Activated B cell treated with CpG ODN at 0.5 μM for 24 hours (primary cell): ENCODE measurements at places on chromosomes 7 and 10. TPM values are rescaled to one million over a fixed set of nuclear protein-coding genes. Genes with fewer than 3 reads are reported as not detected.

GRCh38 chr10:89043052-89043451 lies 52.5 kb downstream of the FAS start:
- no peak for DNase-seq
- H3K36me3 ChIP-seq: no peaks in the 10 kb centered on the region
- H3K27ac ChIP-seq: no peak overlapping the region
- no peak overlapping the region for H3K4me3 ChIP-seq

DNA sequence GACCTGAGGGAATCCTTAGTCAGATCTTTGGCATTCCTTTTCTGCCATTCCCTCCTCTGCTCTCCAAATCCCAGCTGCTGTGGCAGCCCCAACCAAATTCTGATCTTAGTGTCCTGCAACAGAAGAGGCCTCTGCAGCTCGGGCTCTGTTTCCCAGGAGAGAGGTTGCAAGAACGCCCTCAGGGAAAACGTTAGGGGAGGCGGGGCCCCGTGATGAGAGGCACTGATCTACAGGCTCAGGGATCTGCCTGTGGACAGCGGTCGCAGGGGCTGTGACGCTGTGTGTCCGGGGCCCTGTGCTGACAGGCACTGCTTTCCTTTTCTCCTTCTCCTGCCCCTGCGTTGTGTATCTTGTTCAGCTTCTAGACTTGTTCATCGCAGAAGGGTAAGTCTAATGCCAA lies 57.3 kb upstream of the DPYSL4 start:
- DNase-seq: no peak
- H3K4me3 ChIP-seq: no peak overlapping the region
- peaks cover 3% of the 10 kb centered on the region for H3K27me3 ChIP-seq
- no peak overlapping the region for H3K27ac ChIP-seq

DNA sequence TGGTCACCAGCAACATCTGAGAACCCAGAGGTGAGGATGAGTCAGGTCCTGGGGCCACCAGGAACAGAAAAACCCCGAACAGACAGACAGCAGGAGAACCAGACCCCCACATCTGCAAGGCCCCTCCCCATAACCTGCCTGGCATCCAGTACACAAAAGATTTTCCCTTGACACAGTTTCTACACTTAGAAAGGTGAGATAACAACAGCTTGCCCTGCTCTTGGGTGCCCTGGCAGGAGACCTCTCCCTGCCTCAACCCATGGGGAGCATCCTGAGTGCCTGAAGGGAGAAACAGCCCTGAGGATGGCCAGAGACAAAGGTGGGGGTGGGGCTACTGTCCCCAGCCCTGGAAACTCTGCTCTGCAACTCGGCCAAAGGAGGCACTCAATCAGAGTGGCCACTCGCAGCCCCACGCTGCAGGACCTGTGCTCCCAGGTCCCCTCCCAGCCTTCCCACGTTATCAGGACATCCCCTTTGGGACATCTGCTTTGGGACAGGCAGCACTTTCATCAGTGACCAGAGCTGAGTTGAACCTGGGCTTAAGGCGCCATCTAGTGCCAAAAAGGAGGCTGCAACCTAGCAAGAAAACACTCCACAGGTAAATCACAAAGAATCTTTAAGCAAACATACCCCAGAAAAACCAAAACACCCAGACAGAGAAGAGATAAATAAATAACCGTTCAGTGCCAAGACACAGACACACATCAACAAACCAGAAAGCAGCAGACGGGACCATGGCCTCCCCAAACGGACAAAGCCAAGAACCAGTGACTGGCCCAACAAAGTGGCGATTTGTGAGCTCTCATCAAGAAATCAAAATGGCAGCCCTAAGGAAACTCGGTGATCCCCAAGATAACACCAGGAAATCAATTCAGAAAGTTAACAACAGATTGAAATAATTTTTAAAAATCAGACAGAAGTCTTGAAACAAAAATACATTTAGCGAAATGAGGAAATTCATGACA lies 233.7 kb downstream of the PTPRN2 start:
- H3K36me3 ChIP-seq: no peaks in the 10 kb centered on the region
- no peak overlapping the region for H3K4me3 ChIP-seq
- DNase-seq: no peak
- no peaks in the 10 kb centered on the region for H3K4me1 ChIP-seq

- DNase-seq: no peak
- no peak overlapping the region for H3K4me3 ChIP-seq
- H3K27me3 ChIP-seq: no peaks in the 10 kb centered on the region
- H3K36me3 ChIP-seq: no peaks in the 10 kb centered on the region
- H3K27ac ChIP-seq: no peak overlapping the region
These were observed 374.2 kb upstream of the KLF6 start for GRCh38 chr10:4159173-4159572.

- no peaks in the 10 kb centered on the region for H3K36me3 ChIP-seq
- H3K4me3 ChIP-seq: peak overlapping the region; percentile 72
- H3K27ac ChIP-seq: peak overlapping the region; percentile 76
- H3K4me1 ChIP-seq: peaks cover 11% of the 10 kb centered on the region
These were observed 30.6 kb upstream of the GALNTL5 start for GRCh38 chr7:151925446-151926335.

DNA sequence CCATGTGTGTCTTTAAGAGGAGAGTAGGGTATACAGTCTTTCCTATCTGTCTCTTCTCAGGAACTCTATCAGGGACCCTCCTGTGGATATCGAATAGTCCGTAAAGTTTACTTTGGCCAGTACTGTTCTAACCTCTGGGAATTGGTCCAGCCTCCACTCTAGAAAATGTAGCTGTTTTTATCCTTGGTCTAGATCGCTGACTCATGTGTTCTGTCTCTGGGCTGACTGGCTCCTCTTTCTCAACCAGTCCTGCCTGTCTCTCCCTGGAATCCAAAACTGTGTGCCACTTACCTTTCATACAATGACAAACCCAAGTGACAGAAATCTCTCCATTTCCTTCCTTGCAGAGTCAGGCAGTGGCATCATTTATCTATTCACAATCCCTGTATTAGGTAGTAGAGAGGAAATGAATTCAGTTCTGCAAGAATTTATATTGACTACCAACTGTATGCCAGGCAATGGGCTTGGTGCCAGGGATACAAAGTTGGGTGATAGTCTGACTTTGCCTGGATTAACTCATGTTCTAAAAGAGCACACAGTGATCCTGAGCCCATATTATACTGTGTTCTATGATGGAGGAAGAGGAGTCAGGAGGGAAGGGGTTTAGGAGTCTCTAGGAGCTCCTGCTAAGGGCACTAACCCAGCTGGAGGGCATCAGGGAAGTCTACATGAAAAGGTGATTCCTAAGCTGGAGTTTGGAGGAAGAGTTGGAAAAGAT lies 232.7 kb downstream of the LRMDA start:
- H3K4me3 ChIP-seq: no peak overlapping the region
- DNase-seq: no peak
- no peaks in the 10 kb centered on the region for H3K4me1 ChIP-seq
- no peaks in the 10 kb centered on the region for H3K36me3 ChIP-seq
- H3K27ac ChIP-seq: no peak overlapping the region
- peaks cover 3% of the 10 kb centered on the region for H3K27me3 ChIP-seq

- no peak overlapping the region for H3K27ac ChIP-seq
- H3K4me1 ChIP-seq: no peaks in the 10 kb centered on the region
- no peak overlapping the region for H3K4me3 ChIP-seq
- H3K27me3 ChIP-seq: no peaks in the 10 kb centered on the region
These were observed 36.3 kb downstream of the GPR22 start for GRCh38 chr7:107505997-107506673.

- H3K27ac ChIP-seq: no peak overlapping the region
- no peak overlapping the region for H3K4me3 ChIP-seq
- no peaks in the 10 kb centered on the region for H3K4me1 ChIP-seq
- DNase-seq: no peak
- H3K27me3 ChIP-seq: peaks cover 14% of the 10 kb centered on the region
- H3K36me3 ChIP-seq: peaks cover 2% of the 10 kb centered on the region
These were observed 7.1 kb upstream of the COL17A1 start for GRCh38 chr10:104092749-104093148.

DNA sequence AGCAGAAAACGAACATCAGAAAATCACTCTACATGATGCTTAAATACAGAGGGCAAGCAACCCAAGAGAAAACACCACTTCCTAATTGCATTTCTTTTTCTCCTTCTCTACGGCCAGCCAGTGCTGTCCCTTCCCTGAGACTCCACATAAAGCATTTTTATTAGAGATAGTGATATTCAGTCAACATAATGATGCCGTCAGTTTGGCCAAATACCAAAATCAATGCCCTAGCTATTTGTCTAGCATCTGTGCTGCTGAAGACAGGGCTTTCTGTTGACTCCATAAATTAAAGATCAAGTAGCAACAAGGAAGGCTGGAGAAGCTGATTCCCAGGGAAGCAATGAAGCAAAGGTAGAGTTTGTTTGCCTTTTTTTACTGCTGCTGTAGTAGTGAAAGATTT lies 1024.9 kb downstream of the REEP3 start:
- no peak for DNase-seq
- no peak overlapping the region for H3K27ac ChIP-seq
- no peaks in the 10 kb centered on the region for H3K36me3 ChIP-seq
- no peaks in the 10 kb centered on the region for H3K27me3 ChIP-seq
- H3K4me1 ChIP-seq: no peaks in the 10 kb centered on the region
- no peak overlapping the region for H3K4me3 ChIP-seq

The RNF133 gene
- total RNA-seq: not detected in 2 replicates

The SOSTDC1 gene
- total RNA-seq: not detected in 2 replicates

The SHH gene
- total RNA-seq: not detected in 2 replicates

The HABP2 gene
- not detected in 2 replicates for total RNA-seq

The SLC26A4 gene
- total RNA-seq: 0.05 and 0.13 TPM in 2 replicates

The MRLN gene
- total RNA-seq: not detected in 2 replicates

The EGR2 gene
- total RNA-seq: 6.1 and 9.4 TPM in 2 replicates

The PNLIP gene
- not detected in 2 replicates for total RNA-seq

The OPN4 gene
- not detected in 2 replicates for total RNA-seq

The PTPRZ1 gene
- total RNA-seq: not detected in 2 replicates

The NPFFR1 gene
- total RNA-seq: not detected in 2 replicates

The TAS2R3 gene
- 2.8 and 3.3 TPM in 2 replicates for total RNA-seq
